Kasumi-1 (cell line): ENCODE measurements at places on chromosomes 11 and 22.

DNA sequence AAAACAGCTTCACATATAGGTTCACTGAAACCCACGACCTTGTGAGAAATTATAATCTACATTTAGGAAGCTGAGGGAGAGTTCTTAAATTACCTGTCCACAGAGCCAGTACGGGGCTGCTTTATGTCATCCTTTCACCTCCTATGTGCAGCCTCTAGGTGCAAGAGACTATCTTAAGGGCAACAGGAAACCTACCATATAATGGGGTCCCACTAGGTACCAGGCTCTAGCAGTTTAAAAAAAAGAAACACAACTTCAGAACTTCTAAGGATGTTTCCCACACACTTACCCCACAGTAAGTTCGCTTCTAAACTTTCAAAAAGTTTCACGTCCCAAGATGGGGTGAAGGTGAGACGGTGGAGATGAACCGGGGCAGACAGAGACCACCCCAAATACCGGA is 573 bp downstream of the STK33 start:
- DNase-seq, result no peak

DNA sequence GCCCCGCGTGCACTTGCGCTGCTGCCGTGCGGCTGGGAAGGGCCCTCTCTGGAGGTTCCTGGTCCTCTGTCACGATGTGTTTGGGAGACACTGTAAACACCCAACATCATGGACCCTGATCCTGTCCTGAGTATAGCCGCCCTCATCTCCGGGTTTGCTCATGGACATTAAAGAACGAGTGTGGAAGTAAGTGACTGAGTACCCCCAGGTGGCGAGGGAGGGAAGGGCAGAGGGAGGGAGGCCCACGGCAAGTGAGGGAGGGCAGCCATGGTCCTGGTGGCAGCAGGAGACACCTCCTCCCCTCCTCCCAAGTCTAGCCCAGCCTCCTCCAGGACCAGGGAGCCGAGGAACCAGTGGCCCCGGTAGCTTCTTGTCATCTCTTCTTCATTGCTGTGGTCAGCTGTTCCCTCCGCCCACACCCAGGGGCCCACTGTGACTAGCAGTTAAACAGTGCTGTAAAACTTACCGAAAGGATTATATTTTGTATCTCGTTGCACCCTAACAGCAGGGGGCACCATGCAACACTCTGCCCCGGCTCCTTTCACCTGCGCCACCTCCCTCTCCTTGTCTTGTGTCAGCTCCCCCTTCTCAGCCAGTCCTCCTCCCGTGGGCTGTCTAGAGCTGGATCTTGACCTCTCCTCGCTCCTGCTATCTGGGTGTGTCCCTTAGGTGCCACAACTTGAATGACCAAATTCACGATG is 566.5 kb upstream of the B3GAT1 start:
- DNase-seq, result no peak

DNA sequence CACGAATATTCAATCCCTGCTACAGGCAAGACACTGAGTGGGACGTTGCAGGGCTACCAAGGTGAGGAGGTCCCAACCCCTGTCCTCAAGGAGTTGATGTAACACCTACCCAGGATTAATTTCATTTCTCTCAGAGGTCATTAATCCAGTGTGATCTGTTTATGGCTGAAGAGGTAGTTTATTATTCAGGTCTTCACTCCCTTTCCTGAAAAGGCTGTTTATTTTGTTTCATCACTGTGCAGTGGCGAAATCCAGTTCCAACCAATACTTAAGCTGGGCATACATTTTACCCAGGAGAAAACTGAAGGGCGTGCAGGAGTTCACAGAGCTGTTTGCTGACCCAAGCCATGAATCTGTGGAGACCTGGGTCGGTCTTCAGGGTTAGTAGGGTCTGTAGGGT is 2.7 kb upstream of the PTPRJ start:
- DNase-seq, result no peak

- no peak for DNase-seq
Measured at GRCh38 chr11:123197711-123198110, 2.7 kb upstream of the CLMP start.

- DNase-seq, result no peak
Measured at GRCh38 chr11:63680834-63681320, 423 bp upstream of the RTN3 start.

- DNase-seq, result no peak
Measured at GRCh38 chr11:81092522-81092921, 1641.1 kb downstream of the FAM181B start.

- no peak for DNase-seq
Measured at GRCh38 chr11:83020942-83021779, 50.5 kb downstream of the RAB30 start.

DNA sequence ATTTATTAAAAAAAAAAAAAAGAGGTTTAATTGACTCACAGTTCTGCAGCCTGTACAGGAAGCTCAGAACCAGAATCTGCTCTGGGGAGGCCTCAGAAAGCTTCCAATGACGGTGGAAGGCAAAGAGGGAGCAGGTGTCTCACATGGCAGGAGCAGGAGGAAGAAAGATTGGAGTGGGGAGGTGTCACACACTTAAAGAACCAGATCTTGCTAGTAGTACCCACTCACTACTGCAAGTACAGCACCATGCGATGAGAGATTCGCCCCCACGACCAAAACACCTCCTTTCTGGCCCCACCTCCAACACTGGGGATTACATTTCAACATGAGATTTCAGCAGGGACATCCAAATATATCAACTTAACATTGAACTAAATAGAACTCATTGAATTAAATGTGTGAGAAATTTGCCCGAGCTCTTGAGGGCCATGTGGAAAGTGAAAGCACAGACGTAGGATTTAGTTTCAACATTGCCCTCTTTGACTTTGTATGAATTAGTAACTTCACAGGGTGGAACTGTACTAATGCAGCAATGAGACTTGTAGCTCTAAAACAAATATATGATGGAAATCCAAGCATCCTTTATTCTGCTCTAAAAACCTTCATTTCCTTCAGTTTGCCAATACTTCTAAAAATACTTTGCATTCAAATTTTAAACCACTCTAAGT is 628.2 kb downstream of the FAM181B start:
- DNase-seq, result no peak

DNA sequence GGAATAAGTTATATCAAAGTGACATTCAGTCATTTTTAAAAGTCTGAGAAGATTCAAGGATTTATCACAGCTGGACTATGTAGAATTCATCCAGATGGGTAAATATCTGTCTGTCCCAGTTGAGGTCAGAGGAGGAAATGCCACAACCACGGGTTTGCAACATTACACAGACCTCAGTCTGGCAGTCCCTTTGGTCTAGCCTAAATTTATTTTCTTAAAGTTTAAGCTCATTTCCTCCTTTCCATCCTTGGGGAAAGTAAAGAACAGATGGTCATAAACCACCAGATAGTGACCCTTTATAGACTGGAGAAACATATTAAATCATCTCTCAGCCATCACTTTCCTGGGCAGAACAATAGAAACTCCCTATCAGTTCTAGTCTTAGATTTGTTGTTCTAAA is 238.4 kb upstream of the DDI1 start:
- DNase-seq, result peak; percentile 34

DNA sequence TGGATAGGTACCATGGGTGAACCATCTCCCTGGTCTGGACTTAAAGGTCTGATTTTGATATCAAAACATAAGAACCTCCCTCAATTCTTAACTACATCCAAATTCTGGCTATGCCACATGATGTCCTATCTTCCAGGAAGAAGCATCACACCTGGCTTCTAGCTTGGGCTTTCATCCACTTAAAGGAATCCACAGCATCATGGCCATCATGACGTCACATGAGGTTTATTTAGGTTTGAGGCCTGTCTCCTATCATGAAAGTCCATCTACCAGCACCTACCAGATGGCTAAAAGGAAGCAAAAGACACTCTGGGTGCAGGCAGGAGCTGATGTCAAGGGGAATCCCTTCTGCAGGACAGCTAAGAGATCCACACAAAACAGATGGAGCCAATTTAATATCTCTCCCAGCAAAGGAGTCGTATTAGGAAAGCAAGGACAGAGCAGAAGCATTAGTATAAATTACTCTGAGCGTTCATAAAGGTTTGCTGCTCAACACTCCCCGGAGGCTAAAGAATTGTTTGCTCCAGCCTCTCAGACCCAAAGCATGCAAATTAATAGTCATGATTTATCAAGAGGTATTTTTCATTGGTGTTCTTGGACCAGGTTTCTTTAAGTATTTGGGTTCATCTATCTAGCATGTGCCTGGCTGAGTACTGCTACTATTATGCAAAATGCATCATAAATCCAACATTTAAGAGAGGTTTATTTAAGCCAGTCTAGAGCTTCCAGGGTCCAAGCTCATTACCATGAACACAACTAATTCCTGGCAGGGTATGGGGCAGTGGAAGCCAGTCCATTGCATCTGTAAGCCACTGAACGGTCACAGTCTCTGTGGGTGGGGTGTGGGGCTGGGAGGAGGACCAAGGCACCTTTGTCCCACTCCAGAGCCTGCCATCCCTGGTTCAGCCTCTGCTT is 47.2 kb downstream of the GALNT18 start:
- DNase-seq, result no peak

DNA sequence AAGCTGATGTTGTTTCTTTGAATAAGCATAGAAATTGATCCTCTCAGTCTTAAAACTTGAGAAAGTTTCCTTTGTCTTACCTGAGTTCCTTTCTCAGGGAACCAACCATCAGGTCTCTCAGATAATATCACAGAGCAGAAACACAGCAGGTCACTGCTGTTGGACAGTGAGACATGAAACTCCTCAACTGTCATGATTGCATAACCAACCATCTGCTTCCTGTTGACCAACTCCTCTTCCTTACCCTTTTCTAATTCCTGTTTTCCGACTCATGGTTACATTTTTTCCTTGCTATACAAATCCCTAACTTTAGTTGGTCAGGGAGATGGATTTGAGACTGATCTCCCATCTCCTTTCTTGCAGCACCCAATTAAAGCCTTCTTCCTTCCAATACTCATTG is 845.3 kb downstream of the FAM181B start:
- DNase-seq, result no peak

GRCh38 chr11:47943721-47944586 is 36.4 kb upstream of the PTPRJ start:
- no peak for DNase-seq

DNA sequence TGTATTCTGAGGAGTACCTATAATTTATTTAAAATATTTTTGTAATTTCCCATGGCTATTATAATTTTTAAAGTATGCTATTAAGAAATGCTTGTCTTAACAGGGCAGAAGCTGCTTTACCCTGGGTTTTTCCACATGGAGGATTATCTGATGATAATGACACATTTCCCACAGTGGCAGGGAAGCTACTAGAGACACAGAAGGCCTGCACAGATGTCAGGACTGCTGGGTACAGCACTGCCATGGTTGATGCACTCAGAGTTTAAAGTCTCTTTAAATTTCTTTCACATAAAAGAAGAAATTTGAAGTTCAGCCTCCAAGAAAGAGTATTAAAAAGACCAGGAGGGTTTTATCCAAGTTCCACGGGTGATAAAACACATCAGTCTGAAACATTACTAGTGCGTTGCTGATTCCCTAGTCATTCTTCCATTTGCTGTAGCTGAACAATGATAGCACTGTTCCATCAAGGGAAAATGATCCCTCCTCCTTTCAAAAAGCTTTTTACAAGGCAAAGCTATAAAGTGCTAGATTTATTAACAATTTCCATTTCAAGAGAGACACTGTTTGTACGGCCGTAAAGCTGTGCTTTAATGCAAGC is 363.0 kb downstream of the CNTN5 start:
- no peak for DNase-seq

DNA sequence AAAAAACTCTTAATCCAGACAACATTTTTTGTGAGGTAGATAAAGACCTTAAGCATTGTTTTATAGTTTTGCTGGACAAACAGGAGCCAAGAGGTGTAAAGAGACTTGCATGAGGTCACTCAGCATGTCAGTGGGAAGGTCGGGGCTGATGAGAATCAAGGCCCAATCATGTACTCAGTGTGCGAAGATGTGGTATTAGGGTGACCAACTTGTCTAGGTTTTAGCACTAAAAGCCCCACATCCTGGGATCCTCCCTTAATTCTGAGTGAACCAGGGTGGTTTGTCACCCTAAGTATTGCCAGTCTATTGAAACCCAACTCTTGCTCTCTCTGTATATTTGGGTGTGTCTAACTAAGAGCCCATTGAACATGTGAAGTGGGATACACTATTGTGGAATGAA is 19.5 kb upstream of the SORL1-AS1 start:
- no peak for DNase-seq

DNA sequence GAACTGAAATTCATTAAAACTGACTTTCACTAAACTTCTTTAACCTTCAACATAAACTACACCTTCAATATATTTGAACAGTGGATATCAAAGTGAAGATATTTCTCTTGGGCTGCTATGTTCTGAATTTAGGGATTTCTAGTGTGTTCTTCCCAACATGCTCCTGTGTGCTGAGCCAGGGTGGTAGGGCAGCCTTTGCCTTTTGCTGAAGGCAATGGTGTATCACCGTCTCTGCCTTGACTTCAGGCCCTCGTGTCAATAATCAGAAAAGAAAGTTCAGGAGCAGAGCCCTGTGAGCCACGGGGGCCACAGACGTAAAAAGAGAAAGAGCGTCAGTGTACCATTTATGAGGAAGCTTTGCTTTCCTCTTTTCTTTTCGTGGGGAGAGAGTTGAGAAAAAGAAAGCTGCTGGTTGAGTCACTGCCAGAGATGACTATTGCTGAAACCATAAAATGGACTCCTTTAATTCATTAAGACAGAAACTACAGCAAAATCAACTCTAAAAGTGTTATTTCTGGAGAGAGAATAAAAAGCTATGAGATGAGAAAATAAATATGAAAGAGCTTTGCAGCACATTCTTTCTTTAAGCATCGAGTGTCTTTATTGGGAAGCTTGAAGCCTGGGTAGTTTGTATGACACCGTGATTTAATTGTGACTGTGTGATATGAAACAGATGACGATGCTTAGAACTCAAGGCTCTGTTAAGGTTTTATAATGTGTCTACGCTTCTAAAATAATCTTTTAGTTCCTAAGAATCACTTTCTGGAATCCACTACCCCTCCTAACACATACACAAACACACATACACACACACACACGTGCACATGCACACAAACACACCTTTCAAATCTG is 271.8 kb upstream of the MTNR1B start:
- DNase-seq, result no peak
